Left hindlimb (tissue), 1 donor: ENCODE measurements at places on chromosomes 1 and 21.

DNA sequence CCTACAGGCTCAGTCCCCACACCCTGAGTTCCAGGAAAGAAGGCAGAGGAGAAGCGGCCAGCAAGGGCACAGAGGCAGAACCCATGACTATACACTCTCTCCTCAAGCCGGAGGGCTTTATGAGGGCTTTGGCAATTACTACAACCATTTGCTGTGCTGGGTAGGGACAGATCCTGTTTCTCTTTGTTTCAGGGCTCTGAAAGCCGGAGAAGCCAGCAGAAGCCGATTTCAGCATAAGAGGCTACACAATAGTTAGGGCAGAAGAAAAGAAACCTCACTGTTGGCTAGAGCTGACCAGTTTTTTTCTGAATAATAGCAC is 13.9 kb downstream of the GPR3 start:
- no peak for DNase-seq

GRCh38 chr1:145997016-145997717 is 788 bp upstream of the TXNIP start:
- DNase-seq = no peak

DNA sequence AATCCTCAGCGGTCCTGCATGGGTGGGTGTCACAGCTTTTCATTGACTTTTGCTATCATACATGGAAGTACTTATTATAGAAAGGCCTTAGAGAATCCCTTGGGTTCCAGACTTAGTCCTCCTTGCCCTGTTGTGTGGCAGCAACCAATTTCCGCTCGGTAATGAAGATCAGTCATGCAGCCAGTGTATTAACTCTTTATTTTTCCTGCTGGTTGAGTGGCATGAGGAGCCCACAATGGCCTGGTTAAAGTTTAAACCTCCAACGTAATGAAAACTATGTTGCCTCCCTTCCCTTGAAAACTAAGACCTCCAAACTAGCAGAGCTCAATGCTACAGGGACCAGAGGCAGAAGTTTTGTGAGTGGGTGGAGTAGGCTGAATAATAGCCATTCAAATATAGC is 20.0 kb downstream of the CITED4 start:
- no peak for DNase-seq

DNA sequence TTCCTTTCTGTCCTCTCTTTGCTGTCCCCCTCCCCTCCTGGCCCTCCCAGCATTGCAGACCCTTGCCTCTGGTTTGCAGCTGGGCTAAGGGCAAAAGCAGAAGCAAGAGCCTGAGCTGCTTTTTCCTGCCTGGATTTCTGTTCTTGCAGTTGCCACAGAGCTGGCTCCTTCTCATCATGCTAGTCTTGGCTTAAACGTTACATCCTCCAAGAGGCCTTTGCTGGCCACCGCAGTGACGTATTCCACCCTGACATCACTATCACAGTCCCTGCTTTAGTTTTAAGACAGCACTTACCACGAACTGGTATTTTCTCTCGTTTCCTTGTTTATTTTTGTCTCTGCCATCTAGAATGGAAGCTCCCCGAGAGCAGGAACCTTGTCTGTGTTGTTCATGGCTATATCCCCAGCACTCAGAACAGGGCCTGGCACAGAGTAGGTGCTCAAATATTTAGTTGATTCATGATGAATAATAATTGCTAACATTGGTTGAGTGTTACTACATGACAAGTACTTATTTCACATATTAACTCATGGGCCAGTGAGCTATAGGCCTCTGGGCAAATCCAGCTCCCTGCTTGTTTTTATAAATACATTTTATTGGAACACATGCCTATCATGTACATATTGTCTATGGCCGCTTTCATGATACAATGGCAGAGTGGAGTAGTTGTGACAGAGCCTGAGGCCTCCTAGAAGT is 13.2 kb upstream of the CSF1 start:
- no peak for DNase-seq

GRCh38 chr1:11407301-11407994 is 71.5 kb upstream of the DISP3 start:
- no peak for DNase-seq
